Stimulated activated CD4-positive, alpha-beta T cell treated with anti-CD3 and anti-CD28 coated beads, Interleukin-12 subunit alpha, Interleukin-12 subunit beta, amount 100 ng/mL, for 24 hours (primary cell): ENCODE measurements at places on chromosomes 2 and 18.

- no peak for DNase-seq
Observed at GRCh38 chr2:45533771-45534170, 77.3 kb downstream of the SRBD1 start.

DNA sequence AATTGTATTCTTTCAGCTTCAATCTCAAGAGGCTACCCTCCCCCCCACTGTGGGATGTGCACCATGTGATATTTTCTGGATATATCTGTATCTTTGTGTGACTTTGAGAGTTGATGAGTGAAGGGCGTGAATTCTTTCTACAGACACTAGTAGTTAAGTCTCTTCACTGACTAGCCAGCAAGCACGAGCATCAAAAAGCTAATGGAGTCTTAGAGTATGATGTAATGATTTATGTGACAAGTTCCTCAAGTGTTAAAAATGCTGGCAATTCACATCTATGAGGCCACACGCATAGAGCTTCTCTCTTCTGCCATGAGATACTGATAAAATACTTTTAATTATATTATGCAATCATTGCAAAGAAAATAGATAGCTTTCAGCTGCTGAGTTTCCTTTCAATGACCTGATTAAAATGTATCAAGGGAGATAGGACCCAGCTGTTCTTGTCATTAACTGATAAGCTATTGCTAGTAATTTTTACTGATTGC, 304.8 kb downstream of the TRIB2 start:
- DNase-seq: no peak

GRCh38 chr18:45958730-45959129, 8.4 kb downstream of the EPG5 start:
- DNase-seq: no peak

DNA sequence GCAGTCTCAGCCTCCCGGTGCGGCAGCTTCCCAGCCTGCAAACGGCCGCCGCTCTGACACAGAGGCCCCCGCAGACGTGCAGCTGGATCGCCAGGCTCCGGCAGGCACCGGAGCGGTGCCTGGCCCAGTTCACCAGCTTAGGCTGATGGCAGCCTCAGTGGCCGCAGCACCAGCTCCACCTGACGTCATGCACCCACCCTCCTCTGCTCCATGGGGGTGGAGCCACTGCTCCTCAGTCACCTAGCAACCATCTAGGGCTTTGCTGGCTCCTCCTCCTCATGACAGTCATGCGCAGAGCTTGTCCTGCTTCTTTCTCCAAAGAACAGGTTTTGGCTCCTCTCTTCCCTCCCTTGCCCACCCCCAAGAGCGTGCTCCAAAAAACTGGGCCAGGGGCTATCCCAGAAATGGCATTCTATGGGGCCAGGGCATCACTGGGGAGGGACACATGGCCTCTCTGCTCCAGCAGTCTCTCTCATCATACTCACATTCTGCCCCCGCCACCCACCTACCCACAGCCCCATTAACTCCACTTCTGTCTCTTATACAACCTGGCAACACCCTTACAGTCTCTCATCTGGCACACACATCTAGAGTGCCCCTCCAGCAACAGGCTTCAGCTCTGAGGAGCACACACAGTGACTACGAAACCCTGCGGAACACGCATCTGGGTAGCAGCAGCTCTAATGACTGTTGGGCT, 5.5 kb downstream of the DCTN1 start:
- DNase-seq: no peak

DNA sequence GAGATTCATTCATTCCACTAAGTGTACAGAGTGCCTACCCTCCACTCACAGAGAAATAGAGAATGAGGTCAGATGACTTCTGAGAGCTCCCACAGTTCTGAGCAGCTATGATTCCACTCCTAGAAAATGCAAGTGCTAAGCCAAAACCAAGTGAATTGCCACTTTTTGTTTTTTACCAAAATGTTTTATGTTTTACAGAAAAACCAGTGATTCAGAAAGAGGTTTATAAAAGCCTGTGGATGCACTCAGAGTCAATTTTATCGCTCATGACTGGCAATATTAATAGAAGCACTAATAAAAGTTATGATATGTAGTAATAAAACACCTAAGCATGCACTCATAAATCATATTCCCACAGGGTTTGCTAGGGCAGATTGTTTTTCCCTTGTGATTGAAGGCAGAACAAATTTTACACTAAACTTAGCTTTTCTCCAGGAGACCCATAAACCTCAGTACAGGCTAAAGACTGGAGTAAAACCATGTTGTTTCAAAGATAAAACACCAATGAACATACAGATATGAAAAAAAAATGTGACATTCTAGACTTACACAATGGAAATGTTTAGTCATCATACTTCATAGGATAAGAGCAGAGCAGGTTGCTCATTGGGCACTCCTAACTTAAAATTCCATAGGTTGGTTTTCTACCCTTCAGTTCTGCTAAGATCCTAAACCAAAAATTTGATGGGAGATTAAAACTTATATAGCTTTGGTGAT, 67.5 kb downstream of the PDK1 start:
- no peak for DNase-seq

DNA sequence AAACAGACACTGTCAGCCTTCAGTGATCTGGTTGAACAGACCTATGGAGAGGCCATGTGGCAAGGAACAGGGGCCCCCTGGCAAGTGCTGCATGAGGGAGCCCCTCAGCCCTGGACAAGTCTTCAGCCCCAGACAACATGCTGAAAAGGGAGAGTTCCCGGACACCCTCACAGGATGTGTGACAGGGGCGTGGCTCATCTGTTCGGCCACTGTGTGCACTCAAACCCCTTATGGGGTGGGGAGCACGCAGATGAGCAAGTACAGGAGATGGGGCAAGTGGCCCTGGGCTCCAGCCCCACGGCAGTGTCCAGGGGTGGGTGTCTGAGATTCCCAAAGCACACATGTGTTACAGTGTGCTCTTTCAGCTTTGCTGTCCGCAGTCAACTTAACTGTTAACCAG, 35.4 kb upstream of the MPPE1 start:
- DNase-seq: no peak

DNA sequence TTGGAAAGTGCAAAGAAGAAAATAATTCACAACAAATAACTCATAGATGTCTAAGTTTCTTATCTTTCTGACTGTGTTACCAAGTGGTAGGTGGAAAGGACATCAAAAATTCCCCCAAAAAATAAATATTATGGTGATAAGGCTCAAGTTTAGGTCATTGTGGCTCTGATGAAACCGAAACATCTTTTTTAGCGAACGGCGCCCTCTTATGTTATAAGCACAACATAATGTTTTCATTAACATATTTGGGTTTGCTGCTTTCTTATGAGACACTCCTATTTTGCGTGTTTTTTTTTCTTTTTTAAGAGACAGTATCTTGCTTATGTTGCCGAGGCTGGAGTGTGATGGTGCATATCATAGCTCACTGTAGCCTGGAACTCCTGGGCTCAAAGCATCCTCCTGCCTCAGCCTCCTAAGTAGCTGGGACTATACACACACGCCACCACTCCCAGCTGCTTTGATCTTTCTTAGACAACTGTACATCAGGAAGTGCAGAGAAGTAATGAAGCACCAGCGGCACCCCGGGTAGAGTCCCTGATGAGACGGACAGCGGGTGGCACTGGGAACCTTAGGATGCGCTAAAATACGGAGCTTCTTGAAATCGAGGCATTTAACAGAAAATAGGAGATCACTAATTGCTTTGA, 38.5 kb upstream of the SLC35G4 start:
- no peak for DNase-seq

DNA sequence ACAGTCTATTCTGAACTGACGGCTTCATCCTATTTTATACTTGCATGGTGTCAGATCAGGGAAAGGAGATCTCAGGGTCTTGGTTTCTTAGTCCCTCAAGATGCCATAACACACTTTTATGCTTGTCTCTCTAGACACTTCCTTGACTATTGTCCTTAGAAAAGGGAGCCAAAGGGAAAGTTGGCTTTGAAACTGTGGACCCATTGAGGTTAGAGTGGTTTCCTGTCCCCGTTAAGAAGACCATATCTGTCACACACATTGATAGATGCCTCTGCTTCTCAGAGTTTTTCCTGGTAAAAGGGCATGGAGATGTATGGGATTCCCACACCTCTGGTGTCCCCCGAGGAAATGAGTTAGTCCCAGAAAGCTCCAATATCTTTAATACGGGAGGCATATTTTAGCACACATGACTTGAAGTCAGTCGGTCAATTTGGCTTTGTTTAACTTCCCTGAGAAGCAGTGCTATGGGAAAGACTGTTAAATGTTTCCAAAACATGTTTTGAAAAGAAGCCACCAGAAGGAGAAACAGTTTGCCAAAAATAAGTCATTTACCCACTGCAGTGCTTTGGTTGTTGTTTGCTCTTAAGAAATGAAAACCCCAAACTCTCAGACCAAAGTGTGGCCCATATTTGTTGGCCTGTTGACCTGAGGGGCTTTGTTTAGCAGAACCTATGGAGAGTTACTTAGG, 133.4 kb upstream of the CXCR4 start:
- DNase-seq: no peak

DNA sequence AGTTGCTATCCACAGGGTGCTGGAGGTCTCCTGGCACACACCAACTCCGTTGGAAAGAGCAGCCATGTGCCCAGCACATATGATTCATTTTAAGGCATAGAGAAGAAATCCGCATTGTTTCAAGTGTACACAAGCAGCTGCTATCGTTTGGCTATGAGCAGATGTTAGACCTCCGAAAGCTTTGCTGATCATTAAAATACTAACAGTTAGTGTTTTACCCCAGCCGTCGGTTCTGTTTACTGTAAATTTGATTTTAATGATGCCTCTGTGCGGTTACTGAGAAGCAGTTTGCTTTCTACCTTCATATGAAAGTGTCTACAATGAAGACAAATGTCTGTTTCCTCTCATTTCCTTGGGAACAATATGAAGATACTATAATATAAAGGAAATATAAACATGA, 154.9 kb downstream of the PTGR3 start:
- DNase-seq: no peak

DNA sequence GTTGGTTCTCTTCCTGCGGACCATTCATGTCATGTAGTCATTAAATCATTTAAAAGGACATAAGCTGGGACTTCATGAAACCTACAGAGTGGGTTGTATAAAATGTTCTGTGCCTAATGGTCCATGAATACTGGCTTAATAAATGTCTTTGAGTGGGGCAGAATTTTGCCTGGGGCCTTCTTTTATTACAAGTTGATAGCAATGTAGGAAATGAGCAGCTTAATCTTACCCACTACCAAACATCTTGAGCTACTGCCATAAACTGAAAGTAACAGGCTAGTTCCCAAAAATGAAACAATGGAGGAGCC, 130.9 kb downstream of the TMEM17 start:
- no peak for DNase-seq
